ENCODE measurements at places on chromosomes 13 and 19. TPM values are rescaled to one million over a fixed set of nuclear protein-coding genes. Genes with fewer than 3 reads are reported as not detected.
A peak's percentile ranks its signal among the peaks of the same experiment; 100 is the strongest.

The ACP7 gene
- total RNA-seq = 0.90 TPM

The VSTM2B gene
- total RNA-seq = not detected

The CPB2 gene
- not detected for total RNA-seq

The KMT5C gene
- 50.0 TPM for total RNA-seq

The PSG3 gene
- total RNA-seq = not detected

- no peak overlapping the region for H3K4me3 ChIP-seq
- no peaks in the 10 kb centered on the region for H3K36me3 ChIP-seq
- no peaks in the 10 kb centered on the region for H3K27me3 ChIP-seq
- H3K27ac ChIP-seq = no peak overlapping the region
Measured at GRCh38 chr19:51439021-51439465, 19.2 kb downstream of the SIGLEC8 start.

- H3K27ac ChIP-seq = no peak overlapping the region
- no peak for DNase-seq
- no peaks in the 10 kb centered on the region for H3K4me1 ChIP-seq
- no peaks in the 10 kb centered on the region for H3K36me3 ChIP-seq
- H3K27me3 ChIP-seq = no peaks in the 10 kb centered on the region
Measured at GRCh38 chr13:73998631-73999030, 135.6 kb downstream of the KLF12 start.

DNA sequence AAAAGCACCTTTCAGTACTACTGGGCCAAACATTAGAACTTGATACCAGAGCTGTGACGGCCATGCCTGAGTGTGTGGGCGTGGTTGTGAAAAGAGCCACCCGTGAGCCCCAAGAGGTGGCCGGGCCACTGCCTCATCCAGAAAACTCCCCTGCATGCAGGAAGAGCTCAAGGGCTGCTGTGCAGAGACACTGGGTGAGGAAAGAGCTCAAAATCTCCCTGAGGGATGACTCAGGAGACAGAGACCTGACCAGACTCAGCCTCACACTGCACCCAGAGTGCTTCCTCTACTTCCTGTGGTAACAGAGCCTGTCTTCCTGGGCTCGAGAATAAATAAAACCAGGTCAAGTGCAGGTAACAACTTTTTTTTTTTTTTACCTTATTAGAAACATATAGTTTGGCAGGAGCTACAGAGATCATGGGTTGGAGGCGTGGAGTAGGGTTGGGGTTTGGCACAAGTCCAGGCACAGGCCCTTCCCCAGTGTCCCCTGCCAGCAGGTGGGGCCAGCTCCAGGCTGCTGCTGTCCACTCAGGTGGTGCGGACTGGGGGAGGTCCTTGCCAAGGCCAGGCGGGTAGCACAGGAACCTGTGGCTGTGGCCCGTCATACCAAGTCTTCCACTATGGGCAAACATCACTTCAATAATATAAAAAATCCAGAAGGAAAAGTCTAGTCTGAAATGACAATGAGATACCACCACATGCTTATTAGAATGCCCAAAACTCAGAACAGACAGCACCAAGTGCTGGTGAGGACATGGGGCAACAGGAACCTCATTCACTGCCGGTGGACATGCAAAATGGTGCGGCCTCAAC is 25.5 kb downstream of the ELL start:
- H3K4me3 ChIP-seq = no peak overlapping the region
- peak overlapping the region; percentile 40 for H3K27ac ChIP-seq
- H3K4me1 ChIP-seq = no peaks in the 10 kb centered on the region
- H3K36me3 ChIP-seq = no peaks in the 10 kb centered on the region
- no peaks in the 10 kb centered on the region for H3K27me3 ChIP-seq

DNA sequence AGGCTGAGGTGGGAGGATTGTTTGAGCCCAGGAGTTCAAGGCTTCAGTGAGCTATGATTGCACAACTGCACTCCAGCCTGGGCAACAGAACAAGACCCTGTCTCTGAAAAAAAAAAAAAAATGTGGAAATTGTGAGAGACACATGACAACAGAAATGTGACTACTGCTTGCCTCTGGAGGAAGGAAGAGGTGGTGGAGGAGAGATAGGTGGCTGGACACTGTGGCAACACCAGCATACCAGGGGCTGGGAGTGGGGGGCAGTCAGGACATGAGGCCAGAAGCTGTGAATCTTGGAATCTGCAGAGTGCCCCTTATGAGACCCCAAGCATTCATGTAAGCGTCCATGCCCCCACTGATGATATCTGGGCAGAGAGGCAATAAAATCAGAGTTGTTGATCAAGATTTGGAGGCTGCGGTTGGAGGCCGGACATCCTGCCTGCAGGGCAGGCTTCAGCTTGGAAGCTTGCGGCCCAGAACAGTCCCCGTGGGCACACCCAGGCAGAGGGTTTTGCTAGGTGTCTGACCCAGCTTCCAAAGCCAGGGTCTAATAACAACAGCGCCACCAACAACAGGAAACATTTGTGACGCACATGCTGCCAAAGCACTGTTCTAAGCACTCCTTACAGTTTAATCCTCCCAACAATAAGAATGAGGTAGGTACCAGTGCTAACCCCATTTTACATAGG is 16.9 kb downstream of the FAM187B start:
- peaks cover 2% of the 10 kb centered on the region for H3K4me1 ChIP-seq
- peak; percentile 47 for DNase-seq
- H3K36me3 ChIP-seq = no peaks in the 10 kb centered on the region

GRCh38 chr13:39893808-39894207 is 238.3 kb downstream of the COG6 start:
- no peaks in the 10 kb centered on the region for H3K36me3 ChIP-seq
- no peaks in the 10 kb centered on the region for H3K4me1 ChIP-seq
- no peaks in the 10 kb centered on the region for H3K27me3 ChIP-seq
- no peak overlapping the region for H3K27ac ChIP-seq
